ENCODE measurements at places on chromosomes 12 and 14.

GRCh38 chr12:124392667-124393413, 97.9 kb downstream of the RFLNA start:
- no peak for DNase-seq

DNA sequence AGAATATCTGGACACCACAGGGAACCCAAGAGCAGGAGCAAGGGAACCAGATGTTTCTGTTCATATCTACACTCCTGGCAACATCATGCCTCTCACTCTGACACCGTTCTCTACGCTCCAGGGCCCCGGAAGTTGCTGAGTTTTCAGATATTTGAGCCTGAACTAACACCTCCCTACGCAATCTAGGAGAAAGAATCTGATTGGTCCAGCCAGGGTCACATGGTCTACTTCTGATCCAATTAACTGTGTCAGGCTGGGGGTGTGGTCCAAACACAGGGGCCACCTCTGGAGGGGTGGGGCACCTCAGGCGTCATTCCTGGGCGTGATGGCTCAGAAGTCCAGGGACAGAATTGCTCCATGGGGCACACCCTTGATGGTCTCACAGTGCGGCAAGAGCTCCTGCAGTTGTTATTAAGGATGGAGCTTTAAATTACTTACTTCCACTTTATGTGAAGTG, 165.5 kb downstream of the PTPN11 start:
- no peak for DNase-seq

GRCh38 chr12:123148223-123148622, 2.7 kb downstream of the PITPNM2 start:
- DNase-seq, result no peak

DNA sequence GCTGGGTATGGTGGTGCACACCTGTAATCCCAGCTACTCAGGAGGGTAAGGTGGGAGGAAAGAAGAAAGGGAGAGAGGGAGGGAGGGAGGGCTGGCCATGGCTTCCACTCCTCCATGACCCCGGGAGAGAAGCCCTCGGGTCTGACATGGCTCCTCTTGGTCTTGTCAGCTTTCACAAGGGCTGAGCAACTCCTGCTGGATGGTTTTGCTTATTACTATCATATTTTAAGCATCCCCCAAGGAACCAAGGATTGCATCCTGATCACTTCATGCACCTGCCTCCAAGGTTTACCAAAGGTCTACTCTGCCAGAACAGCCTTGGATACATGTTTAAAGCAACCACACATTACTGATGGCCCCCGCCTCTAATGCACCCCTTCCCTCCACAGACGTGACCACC, 28.0 kb upstream of the NCOR2 start:
- DNase-seq, result no peak

- DNase-seq, result no peak
These were observed 499.4 kb downstream of the NAV3 start for GRCh38 chr12:78330131-78330530.

DNA sequence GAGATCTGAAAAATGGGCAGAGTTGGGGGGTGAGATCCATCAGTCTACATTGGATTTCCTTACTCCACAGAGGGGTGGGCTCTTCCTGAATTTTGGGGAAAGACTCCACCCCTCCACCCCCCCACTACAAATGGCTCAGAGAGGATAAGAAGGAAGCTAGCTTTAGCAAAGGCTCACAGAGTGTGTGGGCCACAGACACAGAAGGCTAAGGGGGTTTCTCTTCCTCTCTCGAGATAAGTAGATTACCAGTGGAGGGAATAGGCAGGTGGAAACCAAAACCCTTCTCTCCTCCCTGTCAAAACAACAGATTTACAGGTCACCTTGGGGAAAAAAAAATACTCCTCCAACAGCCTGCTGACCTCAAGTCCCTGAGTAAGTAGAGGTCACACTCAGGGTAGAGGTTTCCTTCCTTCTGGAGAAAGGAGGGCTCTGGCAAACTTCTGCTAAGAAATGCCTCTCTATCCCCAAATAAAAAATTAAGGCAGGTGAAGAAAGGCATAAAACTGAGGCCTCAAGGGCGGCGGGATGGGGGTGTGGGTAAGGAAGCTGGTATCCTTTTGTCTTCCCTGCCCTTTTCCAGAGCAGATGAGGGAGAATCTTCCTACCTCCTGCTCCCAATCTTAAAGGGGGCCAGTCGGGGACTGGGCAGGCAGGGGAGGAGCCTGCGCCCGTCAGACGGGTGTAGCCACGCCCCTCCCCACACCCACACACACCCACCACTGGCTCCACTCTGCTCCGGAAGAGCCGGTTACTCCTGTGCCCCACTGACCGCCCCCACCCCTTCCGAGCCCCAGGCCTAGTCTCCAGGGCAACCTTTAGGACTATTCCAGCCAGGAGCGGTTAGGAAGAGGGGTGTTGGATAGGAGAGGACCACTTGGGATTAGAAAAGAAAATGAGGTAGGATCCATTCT, 1.9 kb upstream of the BAZ2A start:
- peak; percentile 37 for DNase-seq

DNA sequence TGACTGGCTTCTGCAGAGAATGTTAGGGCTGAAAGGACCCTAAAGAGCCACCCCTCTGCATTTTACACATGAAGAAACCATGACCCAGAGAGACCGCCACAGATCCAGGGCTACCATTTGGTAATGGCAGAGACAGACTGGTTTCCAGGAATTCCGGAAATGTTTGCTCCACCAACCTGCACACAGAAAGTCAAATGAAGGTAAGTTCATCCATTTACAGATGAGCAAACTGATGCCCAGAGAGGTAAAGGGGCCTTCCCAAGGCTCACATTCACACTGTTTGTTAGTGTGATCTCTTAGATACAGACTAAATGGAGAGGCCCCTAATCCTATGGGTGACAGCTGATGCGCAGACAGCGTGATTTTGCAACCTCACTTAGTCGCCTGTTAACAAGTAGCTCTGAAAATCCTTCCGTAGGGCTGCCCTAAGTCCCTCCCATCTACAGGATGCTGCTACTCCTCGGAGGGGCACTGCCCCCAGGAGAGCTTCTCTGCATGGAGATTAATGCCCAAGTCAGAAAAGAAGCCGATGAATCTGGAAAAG, 33.8 kb downstream of the ZFP36L1 start:
- DNase-seq, result no peak

GRCh38 chr14:23056145-23056955, 970 bp downstream of the CDH24 start:
- DNase-seq, result peak; percentile 47

GRCh38 chr12:3328081-3328480, 162.9 kb upstream of the PRMT8 start:
- DNase-seq, result no peak

- DNase-seq, result no peak
These were observed 7.6 kb upstream of the RAB21 start for GRCh38 chr12:71746974-71747611.

- no peak for DNase-seq
These were observed 18.5 kb upstream of the PLA2G1B start for GRCh38 chr12:120346031-120346430.

DNA sequence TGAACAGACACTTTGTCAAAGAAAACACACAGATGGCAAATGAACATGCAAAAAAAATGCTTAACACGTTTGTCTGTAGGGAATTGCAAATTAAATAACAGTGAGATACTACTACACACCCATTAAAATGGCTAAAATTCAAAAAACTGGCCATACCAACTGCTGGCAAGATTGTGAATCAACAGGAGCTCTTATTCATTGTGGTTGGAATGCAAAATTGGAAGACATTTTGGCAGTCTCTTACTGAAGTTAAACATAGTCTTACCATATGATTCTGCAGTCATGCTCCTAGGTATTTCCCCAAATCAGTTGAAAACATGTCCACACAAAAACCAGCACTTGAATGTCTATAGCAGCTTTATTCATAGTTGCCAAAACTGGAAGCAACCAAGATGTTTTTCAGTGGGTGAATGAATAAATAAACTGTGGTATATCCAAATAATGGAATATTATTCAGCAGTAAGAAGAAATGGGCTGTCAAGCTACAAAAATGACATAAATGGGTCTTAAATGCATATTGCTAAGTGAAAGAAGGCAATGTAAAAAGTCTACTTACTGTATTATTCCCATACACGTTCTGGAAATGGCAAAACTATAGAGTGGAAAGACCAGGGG, 91.4 kb downstream of the PLEKHA5 start:
- DNase-seq, result no peak

DNA sequence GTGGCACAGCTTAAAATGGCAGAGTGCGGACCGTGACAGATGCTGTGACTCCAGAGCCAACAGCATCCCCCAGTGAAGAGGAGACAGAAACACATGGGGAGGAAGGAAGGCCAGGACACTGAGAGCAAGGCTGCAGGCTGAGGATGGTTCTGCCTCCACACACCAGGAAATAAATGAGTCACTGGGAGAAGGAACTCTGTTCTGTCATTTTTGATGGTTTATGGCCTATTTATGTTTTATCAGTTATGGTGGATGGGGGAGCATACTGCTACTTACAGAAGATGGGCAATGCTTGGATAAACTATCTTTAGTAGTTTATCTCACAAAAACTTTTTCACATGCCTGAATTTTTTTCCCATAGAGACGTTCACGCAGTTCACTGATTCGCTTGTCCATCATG, 33.8 kb downstream of the ZFYVE21 start:
- DNase-seq, result no peak

DNA sequence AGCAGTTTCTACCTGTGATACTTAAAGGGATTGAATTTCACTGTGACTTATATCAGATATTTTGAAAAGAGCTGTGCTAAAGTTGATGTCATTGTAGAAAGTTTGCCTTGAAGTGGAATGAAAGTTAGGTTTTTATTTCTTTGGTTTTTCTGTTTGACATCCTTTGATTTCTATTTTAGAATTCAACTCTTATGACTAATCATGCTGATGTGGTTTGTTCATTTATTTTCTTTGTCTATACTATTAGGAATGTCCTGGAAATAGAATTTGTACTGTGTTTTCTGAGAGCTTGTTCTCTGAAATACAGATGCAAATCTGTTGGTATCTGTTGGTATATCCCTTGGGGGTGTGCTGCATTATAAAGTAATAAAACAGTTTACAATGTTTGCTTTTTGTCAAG, 3.3 kb downstream of the CNOT2 start:
- no peak for DNase-seq

DNA sequence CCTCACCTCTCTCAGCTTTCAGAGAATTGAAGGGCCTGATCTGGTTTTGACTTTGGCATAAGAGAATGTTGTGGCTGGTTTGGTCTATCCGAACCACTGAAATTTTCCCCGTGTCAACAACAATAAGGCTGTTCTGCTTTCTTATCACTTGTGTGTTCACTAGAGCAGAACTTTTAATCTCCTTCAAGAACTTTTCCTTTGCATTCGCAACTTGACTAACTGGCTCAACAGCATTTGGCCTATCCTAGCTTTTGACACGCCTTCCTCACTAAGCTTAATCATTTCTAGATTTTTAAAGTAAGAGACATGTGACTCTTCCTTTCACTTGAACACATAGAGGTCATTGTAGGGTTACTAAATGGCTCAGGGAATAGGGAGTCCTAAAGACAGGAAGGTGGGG, 25.9 kb upstream of the EDDM3A start:
- no peak for DNase-seq

DNA sequence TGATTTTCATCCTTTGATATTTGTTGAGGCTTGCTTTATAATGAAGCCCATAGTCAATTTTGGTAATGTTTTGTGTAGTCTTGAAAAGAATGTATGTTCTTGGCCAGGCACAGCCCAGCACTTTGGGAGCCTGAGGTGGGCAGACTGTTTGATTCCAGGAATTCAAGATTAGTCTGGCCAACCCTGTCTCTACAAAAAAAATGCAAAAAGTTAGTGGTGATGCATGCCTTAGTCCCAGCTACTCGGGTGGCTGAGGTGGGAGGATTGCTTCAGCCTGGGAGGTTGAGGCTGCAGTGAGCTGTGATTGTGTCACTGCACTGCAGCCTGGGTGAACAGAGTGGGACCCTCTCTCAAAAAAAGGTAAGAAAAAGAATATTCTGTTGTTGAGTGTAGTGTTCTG, 10.8 kb downstream of the ETNK1 start:
- DNase-seq, result no peak

GRCh38 chr12:123319273-123319672, 45.4 kb downstream of the SBNO1 start:
- no peak for DNase-seq

- DNase-seq, result no peak
These were observed 15.2 kb downstream of the STON2 start for GRCh38 chr14:81384900-81385299.

- no peak for DNase-seq
These were observed 15.5 kb downstream of the CPSF6 start for GRCh38 chr12:69254862-69255261.

DNA sequence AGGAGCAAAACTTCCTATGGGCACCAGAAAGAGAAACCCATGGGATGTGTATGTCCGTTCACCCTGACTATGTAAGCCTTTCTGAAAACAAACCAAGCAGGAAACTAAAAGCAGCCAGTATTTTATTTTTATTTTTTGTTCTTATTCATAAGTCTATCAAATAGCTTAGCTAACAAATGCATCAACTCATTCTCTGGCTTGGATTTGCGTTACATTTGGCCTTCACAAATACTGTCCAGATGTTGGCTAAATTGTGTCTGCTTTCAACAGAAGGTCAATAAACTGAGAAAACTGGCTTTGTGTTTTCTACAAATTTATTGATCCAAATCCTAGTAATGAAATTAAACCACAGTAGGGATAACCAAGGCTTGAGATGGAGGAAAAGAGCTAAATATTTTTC, 379.0 kb downstream of the NOVA1 start:
- DNase-seq, result no peak
